ENCODE measurements at places on chromosomes 7 and 10.
A peak's percentile ranks its signal among the peaks of the same experiment; 100 is the strongest.

- no peak for DNase-seq
Measured at GRCh38 chr10:7667262-7668141, 736 bp upstream of the ITIH5 start.

DNA sequence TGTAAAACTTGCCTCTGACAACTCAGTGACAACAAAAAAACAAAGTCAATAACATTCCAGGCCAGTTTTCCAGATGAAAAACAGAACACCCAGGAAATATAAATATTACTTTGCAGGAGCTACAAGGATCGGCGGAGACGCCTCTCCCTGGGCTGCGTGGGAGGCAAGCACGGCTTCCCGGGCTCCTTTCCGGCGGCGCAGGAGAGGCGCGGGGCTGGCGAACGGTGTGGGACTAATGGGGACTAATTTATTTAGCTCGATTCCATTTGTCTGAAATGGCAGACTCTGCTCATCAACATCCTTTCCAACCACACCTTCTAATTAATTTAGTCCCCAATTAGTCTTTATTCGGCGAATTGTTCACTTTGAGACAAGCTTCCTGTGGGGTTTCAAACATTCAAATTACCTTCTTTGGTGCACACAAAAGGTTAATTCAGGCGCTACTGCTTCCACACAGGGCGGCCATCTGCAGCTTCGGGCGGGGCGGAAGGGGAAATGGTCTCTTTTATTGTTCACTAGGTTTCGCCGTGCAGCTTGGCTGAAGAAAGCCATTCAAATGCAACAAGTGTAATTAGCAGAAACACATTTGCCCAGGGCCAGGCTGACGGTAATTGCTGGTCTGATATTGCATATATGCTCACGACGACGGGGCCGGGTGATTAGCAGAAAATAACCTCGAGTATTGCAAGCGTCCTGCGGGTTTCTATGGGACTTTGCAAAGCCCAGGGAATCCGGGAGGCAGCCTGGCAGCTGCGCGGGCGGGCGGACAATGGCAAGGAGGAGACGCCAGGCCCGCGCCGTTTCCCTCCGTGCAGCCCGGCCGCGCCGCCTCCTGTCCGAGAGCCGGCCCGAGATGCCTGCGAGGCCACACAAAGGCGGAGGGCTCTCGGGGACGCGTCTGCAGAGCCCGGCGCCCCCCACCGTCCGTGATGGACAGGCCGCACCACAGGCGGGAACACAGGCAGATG, 270.1 kb downstream of the PTPRN2 start:
- DNase-seq: no peak

GRCh38 chr7:104410742-104411141, 82.3 kb downstream of the LHFPL3 start:
- no peak for DNase-seq

DNA sequence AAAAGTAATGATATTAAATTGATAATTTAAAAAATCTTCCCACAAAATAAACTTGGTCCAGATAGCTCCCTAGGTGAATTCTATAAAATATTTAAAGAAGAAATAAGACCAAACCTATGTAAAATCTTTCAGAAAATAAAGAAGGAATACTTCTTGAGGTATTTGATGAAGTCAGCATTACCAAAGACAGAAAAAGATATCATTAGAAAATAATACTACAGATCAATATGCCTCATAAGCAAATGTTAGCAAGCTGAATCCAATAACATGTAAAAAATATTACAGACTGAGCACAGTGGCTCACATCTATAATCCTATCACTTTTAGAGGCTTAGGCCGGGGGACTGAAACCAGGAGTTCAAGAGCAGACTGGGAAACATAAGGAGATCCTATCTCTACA, 30.0 kb downstream of the TMEM26 start:
- DNase-seq: no peak

DNA sequence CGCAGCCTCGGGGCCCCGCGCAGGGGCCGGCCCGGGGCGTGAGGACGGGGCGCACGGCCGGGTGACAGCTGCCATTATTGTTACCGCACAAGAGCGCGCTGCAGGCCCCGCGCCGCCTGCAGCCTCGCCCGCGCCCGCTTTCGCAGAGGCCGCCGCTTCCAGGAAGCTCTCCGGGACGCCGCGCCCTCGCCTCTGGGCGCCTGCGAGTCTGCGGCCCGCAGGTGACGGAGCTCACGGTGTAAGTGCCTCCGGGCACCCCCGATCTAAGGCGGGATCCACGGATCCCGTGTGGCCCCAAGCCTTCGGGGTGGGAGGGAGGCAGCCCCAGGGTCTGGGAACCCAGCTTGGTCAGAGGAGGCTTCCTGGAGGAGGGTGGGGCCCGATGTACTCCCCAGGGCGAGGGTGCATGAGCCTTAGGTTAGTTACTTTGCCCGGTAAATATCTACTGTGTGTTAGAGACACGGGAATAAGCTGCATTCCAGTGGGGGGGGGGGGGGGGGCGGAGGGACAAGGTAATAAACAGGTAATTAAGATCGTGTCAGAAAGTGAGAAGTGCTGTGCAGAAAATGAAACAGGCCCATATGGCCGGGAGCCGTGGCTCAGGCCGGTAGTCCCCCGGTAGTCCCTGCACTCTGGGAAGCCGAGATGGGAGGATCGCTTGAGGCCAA, 638 bp downstream of the IQCE start:
- peak; percentile 41 for DNase-seq

DNA sequence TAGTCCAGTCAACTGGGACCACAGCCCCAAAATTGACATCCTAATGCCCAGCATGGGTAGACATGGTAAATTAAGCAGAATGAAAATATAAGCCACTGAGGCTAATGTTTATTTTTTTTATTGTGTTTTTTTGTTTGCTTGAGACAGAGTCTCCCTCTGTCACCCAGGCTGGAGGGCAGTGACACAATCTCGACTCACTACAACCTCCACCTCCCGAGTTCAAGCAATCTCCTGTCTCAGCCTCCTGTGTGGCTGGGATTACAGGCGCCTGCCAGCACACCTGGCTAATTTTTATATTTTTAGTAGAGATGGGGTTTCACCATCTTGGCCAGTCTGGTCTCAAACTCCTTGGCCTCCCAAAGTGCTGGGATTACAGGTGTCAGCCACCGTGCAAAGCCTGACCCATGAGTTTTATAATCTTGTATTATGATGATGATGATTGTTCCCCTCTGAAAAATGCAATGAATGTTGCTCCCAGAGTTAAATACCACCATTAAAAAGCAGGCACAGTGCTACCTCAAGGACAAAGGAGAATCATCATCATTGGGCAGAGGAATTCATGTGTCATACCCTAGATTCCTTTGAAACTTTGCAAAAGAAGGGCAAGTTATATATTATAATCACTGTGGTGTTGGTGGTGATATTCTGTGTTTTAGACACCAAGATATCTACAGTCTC, 228.0 kb downstream of the PARD3 start:
- DNase-seq: no peak

GRCh38 chr10:3203972-3204371, 31.4 kb upstream of the PITRM1 start:
- no peak for DNase-seq

- DNase-seq: no peak
Measured at GRCh38 chr10:99451499-99451788, 21.0 kb upstream of the GOT1 start.

- DNase-seq: no peak
Measured at GRCh38 chr7:130352194-130353074, 7.8 kb downstream of the CPA5 start.

DNA sequence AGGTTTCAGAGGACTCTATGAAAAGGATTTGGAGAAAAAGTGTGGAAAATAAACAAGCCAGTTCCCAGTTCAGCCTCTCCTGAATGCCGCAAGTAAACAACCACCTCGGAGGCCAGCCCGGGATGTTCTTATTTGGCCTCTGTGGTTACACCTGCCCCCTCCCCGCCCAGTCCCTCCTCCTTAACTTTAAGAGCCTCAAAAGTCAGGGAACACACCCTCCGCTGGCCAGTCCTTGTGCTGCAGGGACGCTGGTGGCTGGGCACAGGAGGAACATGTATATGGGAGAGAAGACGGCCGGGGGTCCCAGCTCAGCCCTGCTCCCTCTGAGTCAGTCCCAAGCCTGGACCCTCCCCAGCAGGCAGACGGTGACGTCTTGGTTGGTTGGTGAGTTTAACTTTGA, 6.1 kb downstream of the CHST3 start:
- no peak for DNase-seq

- no peak for DNase-seq
Measured at GRCh38 chr10:116312548-116312947, 11.7 kb upstream of the CCDC172 start.

DNA sequence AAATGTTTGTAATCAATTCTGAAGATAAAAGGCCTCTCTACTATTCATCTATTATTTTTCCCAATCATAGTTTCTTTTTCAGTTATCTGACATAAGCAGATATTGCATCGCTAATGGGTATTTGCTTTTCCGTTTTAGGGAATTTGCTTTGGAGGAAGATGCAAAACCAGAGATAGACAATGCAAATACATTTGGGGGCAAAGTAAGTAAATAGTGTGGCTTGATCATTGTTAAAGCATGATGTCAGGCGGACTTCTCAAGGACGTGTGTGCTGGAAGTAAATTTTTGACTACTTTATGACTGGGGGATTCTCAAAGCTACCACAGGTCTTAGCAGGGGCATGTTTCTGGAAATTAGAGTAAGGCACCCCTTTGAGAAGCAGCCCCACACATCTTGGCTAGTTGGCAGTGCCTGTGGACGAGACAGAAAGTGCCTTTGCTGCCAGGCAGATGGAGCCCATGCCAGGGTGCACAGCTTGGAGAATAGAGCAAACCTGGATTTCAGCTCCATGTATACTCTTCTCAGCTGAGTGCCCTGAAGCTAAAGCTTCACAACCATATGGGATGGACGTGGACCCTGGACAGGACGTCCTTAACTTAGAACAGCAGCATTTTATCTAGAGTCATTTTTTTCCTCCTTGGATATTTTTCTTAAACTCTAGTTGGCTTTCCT, 68.6 kb downstream of the SRI start:
- no peak for DNase-seq

GRCh38 chr10:102230264-102230860, 4.3 kb downstream of the ELOVL3 start:
- peak; percentile 65 for DNase-seq

- no peak for DNase-seq
Measured at GRCh38 chr10:75477680-75478079, 46.3 kb downstream of the LRMDA start.

DNA sequence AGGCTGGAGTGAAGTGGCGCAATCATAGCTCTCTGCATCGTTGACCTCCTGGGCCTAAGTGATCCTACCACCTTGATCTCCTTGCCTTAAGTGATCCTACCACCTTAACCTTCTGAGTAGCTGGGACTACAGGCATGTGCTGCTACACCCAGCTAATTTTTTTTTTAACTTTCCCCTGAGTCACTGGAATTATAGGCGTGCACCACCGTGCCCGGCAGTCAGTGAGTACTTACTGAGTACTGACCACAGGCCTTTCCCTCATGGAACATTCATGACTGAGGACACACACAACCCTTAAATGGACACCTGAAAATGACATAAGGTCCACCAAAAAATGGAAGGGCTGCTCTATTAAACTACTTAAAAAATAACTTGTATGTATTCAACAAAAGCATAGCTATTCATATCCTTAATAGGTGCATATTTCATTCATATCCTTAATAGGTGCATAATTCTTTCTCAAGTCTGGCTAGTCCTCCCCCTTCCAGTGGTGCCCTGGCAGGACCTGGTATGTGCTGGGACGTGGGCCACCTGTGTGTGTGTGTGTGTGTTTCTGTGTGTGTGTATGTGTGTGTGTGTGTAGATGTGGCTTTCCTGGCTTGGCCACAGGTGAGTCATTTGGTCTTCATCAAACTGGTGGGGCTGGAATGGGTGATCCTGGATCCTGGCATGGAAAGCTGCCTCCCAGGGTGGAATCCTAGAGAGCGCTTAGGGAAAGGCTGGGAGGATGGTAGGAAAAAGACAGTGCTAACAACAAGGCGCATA, 3.5 kb downstream of the FAM180A start:
- DNase-seq: no peak

- DNase-seq: no peak
Measured at GRCh38 chr7:105988276-105988675, 25.2 kb downstream of the CDHR3 start.

DNA sequence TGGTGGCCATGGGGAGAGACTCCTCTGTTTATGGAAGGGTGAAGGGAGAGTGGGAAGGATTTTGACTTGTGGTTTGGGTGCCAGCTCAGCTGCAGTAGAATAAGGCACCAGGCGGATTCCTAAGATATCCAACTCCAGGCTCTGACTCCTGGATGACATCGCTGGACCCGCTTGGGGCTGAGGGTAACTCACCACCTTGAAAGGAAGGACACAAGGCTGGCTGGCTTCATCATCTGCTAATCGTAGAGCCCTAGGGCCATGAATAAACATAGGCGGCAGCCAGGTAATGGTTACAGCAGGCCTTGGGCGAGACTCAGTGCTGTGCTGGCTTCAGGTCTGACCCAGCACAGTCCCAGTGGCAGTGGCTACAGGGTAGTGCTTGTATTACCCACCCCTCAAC, 16.7 kb upstream of the LIPK start:
- DNase-seq: no peak

- DNase-seq: no peak
Measured at GRCh38 chr10:71210542-71210871, 1.9 kb upstream of the UNC5B start.

GRCh38 chr7:116739307-116739706, 67.3 kb downstream of the MET start:
- no peak for DNase-seq

GRCh38 chr7:4003503-4003902, 678.6 kb upstream of the FOXK1 start:
- no peak for DNase-seq

DNA sequence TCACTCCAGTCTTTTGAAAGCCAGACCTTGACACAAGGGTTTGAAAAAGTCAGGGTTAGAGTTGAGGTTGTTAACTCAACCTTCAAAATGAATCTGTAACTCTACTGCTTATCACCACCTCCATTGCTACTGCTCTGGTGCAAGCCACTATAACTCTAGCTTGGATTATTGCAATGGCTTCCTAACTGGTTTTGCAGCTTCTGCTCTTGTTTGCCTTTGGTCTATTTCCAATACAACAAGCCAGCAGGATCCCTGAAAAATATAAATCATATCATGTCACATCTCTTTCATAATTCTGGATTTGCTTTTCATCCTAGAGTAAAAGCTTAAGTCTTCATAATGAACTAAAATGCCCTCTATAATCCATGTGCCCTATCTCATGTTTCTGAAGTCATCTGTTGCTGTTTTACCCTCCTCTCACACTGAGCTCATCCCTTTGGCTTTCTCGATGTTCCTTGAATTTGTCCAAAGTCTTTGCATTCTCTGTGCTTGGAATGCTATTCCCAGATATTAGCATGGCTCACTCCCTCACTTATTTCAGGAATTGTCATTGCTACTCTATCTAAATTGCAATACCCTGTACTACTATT, 10.9 kb downstream of the TAS2R60 start:
- DNase-seq: no peak

DNA sequence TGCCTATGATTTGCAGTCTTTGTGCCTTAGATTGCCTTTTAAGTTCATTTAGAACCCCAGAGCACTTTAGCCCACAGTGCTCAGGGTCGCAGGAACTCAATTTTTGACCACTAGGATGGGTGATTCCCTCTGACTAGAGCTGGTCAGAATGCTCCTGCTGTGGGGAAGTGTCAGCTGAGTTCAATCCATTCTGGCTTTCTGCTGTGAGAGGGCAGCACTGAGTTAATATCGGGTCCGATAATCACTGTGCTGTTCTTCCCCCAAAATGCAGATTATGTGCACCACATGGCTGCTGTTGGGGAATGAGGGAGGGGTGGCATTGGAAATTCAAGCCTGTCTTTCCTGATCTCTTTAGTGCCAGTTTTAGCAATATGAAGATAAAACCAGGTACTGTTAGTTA, 886.4 kb downstream of the DNAJB9 start:
- DNase-seq: no peak

- no peak for DNase-seq
Measured at GRCh38 chr10:132004052-132004451, 22.3 kb upstream of the BNIP3 start.

Data from activated CD4-positive, alpha-beta T cell treated with anti-CD3 and anti-CD28 coated beads, Interleukin-2, amount 50 U/mL, for 48 hours (primary cell).